Immature natural killer cell (primary cell): ENCODE measurements at places on chromosomes 12 and 14.

GRCh38 chr12:118237908-118238307 is 102.0 kb downstream of the PEBP1 start:
- DNase-seq = no peak

DNA sequence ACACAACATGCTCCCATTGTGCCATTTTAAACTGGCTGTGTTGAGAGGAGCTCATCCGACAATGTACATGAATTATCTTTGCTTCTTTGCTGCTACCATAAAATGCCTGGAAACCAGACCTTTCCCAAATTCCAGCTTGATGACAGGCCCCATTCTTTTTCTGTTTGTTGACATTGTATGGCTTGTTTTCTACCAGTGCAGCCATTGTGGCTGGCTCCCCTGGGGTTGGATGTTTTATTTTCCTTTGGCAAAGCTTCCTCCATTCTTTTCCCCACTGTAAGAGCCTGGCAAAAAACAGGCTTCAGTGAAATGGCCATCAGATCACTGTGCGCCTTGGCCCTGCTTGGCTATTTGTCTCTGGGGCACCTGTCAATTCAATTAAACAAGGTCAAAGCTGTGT is 532.5 kb downstream of the VRK1 start:
- no peak for DNase-seq

DNA sequence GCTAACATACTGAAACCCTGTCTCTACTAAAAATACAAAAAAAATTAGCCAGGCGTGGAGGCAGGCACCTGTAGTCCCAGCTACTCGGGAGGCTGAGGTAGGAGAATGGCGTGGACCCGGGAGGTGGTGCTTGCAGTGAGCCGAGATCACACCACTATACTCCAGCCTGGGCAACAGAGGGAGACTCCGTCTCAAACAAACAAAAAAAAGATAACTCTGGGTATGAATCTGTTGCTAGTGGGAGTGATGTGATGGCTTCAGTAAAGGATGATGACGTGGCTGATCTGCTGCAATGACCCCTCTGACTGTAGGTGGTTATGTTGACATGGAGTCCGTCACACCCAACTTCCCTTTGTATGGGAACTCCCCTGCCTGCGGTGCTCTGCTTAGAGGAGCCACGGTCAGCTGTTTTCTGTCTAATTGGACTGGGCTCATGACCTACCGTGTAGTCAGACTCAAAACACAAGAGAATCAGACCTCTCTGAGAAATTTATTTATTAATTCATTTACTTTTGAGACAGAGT is 59.1 kb upstream of the MED13L start:
- DNase-seq = no peak

DNA sequence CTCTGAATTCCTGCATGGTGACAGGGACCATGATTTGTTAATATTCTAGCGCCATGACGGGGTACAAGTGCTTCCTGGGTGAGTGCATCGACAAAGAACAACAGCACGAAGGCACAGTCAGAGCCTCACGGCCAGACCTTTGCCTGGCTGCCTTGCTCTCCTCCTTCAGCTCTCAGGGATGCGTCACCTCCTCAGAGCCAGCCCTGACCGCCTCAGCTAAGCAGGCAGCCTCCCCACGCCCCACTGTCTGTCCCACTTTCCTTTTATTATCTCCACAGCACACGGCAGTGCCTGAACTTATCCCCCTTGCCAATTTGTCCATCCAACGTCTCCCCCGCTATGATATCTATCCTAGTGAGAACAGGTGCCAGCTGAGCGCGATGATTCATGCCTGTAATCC is 16.5 kb upstream of the FZD10 start:
- DNase-seq = no peak

DNA sequence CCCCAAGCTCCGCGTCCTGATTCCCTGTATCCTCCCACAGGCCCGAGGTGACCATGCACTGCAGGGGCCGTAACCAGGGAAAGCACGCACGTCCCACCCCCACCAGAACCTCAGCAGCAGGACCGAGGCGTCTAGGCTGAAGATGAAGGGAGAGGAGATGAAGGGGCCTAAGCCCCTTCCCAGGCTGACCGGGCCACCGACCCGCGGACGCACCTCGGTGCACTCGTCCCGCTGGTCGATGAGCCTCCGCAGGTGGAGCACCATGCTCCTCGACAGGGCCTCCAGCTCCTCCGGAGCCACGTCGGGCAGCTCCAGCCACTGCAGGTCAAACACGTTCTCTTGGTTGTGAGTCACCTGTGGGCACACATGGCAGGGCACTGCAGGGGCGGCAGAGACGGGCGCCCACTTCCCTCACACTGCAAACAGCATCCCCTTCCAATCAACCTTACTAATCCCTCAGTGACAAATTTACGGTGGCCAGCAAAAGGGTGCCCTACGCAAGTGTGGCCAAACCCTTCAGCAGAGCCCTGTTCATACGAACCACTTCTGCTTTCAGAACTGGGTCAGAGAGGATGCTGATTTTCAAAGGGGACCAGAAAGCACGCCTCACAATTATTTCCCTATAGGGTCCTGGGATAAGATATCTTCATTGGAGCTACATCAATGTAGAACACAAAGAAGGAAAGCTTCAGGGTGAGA is 77.8 kb downstream of the CCDC88C start:
- no peak for DNase-seq

DNA sequence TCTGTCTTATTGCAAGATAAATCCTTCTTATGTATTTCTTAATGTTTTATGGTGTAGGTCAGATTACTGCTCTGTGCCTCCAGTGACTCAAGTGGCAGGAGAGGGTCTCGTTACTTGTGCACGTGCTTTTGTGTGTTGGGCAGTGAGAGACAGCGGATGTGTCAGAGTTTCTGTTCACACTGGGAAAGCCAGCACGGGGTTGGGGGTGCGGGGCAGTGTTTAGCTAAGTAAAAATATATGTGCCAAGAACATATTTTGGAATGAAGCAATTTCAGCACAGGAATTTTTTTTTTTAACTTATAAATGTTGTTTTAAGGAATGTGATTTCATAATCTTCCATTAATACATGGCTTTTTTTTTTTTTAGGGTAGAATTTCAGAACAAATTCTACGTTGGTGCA is 4.5 kb upstream of the DNAH10 start:
- no peak for DNase-seq

GRCh38 chr14:46820291-46820690 is 168.7 kb upstream of the RPL10L start:
- DNase-seq = no peak

- no peak for DNase-seq
Observed at GRCh38 chr12:78970041-78970440, 105.5 kb downstream of the SYT1 start.

GRCh38 chr12:96497855-96498254 is 8.5 kb downstream of the CFAP54 start:
- no peak for DNase-seq
